ENCODE measurements at places on chromosomes 3 and 15.
A peak's percentile ranks its signal among the peaks of the same experiment; 100 is the strongest.

DNA sequence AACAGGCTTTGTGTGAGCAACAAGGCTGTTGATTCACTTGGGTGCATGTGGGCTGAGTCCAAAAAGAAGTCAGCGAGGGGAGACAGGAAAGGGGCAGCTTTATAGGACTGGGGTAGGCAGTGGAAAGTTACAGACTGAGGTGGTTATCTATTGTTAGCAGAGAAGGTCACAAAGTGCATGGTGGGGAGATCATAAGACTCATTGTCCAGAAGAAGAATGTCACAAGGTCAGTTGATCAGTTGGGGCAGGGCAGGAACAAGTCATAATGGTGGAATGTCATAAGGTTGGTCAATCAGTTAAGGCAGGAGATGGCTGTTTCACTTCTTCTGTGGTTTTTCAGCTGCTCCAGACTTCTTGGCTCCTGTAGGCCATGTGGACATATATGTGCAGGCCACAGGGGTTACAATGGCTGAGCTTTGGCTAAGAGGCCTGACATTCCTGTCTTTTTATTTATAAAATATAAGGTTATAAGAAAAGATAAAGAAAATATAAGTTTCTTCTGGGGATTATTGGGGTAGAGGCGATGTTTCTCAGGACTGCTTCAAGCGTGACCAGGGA, 69.5 kb upstream of the SNTN start:
- no peak for DNase-seq

DNA sequence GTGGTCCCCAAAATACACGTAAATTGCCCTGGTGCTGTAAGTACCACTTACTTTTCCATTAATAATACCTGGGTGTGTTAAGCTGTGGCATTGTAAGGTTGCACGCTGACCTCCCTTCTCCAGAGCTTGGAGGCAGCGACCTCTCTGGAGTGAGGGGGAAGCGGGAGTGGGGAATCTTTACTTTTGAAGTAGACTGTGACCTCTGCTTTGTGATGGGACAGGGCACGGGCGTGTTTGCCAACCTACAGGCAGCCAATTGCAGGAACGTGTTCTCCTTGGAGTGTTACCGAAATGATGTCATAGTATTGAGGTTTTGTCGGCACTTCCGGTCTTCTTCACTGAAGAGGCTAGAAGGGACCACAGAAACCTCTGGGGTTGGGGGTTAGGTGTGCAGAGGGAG, 227.3 kb upstream of the C2CD4B start:
- DNase-seq, result peak; percentile 8

DNA sequence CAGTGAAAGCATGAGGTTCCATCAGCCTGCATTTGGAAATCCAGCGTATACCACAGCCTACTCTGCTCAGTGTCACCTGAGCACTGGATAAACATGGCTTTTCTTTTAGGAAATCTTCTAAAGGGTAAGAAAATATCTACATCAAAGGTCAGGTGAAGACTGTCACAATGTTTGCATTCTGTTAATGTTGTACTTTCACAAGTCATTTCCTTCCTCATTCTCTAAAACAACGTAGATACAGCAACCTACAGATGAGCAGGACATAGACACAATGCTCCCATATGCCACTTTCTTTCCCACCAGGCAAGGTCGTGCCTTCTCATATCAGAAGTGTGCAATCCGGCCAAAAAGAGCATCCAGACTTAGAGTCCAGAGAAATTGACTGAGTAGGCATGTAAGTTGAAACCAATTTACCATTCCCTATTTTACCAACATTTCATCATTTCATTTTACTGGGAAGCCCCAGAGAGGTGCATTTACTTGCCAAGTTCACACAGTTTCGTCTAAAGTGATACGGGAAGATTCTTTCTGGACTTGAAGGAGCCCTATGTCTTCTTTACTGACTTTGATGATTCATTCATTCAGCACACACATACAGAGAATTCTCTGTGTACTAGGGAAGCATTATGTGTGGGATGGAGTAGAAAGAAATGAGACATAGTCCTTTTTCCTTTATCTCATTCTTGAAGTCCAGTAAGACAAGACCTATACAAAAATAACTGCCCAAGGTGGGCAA, 30.6 kb upstream of the LPP start:
- no peak for DNase-seq

- no peak for DNase-seq
Observed at GRCh38 chr15:101004500-101004899, 85.3 kb downstream of the LRRK1 start.

GRCh38 chr15:49467746-49468480, 44.9 kb downstream of the FGF7 start:
- no peak for DNase-seq

DNA sequence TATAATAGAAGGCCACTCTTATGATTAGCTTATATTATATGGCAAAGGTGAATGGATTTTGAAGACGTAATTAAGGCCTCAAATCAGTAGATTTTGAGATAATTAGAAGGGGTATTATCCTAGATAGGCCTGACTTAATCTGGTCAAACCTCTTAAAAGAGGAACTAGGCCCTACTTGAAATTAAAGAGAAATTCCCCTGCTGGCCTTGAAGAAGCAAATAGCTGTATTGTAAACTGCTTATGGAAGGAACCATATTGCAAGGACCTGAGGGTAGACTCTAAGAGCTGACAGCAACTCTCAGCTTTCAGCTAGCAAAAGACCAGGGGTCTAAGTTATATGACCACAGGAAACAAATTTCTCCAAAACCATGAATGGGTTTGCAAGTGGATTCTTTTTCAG, 219.0 kb upstream of the ONECUT1 start:
- DNase-seq, result no peak
